CD4-positive, alpha-beta T cell treated with Interleukin-15 for 4 hours (primary cell): ENCODE measurements at places on chromosomes 12 and 14.

- no peak for DNase-seq
Measured at GRCh38 chr12:77357655-77358054, 292.3 kb upstream of the E2F7 start.

DNA sequence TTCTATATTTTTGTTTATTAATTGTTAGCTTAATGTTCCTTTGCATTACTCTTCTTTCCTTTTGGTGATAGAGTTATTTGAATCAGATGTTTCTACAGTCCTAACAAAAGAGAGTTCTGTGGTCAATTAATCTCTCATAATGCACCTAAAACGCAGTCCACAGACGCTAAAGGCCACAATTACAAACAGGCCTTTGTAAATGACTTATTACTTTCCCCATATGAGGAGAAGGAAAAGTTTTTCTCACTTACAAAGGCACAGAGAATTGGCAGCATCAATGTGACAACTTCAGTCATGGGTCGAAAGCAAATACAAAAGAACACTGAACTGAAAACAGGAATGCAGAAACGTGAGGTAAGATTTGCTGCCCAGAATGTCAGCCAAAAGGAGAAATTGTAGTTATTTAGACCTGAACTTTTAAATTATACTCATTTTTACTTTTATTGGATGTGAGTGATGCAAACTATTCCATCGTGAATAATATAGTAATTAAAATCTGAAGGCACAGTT lies 142.0 kb upstream of the SYT10 start:
- DNase-seq, result no peak

GRCh38 chr14:33370426-33370825 lies 431.7 kb downstream of the NPAS3 start:
- DNase-seq, result no peak

DNA sequence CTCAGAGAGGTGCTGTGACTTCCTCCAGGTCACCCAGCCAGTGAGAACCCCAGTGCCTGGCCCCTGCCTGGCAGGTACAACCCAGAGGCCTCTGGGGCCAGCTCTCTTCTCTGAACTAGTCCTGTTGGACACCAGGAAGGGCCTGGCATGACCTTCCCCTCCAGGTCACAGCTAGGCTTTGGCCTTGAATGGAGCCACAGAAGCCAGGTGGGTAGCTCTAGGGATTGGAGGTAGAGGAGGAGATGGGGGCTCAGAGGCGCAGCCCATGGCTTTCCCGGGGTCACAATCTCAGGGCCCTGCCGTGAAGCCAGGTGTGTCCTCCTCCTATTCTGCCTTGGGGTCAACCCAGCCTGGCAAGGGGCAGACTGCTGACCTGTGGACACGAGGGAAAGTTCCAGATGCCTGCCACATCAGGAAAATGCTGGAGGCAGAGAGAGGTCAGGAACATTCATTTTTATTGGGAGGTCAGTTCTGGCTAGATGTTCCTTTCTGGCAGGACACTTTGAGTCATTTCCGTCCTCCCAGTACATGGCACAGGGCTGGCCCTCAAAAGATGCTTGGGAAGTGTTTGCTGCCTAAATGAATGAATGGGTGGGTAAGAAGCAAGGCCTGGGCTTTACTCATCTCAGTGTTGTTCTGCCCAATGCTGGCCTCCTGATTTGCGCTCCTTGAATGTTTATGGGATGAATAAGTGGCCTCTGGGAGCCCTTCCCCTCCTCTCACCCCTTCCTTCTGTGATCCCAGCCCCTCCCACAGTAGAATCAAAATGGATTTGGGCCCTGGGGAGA lies 25.4 kb downstream of the FAM222A start:
- DNase-seq, result no peak

DNA sequence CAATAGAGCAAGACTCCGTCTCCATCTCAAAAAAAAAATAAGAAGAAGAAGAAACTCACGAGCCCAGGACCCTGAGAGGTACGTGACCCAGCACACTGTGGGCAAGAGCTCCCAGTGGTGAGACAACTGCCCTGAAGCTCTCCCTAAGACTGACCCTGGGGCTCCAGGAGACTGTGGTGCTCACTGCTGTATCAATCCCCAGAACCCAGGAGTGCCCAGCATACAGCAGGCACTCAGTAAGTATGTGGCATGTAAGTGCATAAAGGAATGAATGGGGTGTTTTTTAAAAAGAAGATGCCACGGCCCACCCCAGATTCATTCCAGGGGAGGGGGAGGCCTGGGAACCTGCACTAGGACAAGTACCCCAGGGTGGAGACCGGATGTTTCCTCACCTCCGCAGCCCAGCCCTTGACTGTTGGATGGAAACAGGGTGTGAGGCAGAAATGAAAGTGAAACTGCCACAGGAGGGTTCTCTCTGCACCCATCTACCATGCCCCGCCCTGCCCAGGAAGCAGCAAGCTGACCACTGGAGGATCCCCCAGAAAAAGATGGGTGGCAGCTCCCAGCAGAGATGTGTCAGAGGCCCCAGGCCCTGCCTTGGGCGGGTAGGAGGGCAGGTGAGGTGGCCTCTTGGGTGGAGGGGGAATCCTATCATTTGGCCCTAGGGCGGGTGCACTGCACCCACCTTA lies 12.2 kb downstream of the ITPK1 start:
- DNase-seq, result peak; percentile 74

DNA sequence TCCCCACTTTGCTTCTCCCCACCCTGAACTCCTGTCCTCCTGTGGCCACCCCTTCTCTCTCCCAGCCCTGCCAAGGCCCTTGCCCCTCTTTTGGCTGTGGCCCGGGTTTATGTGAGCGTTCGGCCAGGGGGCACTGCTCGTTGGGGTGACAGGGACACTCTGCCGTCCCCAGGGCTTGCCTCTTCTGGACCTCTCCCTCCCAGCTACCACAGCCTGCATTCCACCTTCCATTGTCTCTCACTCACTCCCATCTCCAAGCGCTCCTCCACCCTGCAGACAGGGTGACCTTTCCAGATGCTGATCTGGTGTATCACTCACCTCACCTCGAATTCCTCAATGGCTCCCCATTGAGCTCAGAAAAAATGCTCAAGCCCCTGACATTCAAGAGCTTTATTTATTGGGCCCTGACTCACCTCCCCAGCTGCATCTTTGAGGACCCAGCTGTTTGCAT lies 1.4 kb downstream of the SERPINA9 start:
- DNase-seq, result no peak

GRCh38 chr12:48927261-48927660 lies 2.0 kb upstream of the FKBP11 start:
- no peak for DNase-seq

DNA sequence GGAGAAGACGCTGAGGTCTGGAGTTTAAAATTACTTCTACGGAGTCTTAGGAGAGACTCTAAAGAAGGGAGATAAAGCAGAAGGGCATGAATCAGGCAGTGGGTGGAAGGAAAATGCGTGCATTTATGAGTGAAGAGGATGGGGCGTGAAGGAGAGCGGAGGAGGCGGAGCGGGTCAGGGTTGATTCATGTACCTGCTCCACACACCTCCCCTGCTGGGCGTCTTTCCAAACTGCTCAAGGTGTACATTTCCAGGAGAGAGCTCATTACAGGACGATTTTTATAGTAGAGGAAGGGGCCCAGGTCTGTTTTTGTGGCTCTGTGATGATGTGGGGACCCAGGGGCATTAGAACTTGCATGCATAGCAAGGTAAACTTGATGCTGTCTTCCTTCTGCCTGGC lies 65.0 kb upstream of the ASPG start:
- no peak for DNase-seq
